ENCODE measurements at places on chromosomes 4 and X.

GRCh38 chr4:53490965-53491622 is 100.2 kb downstream of the LNX1 start:
- DNase-seq, result peak; percentile 95

- DNase-seq, result no peak
Observed at GRCh38 chrX:5051831-5052491, 1176.7 kb downstream of the NLGN4X start.

DNA sequence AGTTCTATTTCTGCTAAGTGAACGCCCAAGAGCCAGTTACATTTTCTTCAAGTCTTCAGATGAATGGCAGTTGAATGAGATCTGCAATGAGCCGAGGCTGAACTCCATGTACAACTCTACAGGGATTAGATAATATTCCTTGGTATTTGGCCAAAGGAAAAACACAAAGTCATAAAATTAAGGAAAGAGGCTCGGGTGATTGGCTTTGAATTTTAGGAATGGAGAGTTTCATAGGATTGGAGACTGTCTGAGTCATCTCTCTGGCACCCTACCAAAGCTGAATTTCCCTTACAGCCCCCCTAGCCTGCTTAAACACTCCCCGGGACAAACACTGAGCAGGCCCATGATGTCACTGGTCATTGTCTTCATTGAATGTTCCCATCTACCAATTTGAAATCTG is 188.0 kb upstream of the C1QTNF7 start:
- peak; percentile 4 for DNase-seq

- no peak for DNase-seq
Observed at GRCh38 chr4:8238515-8239053, 31.0 kb upstream of the HTRA3 start.

DNA sequence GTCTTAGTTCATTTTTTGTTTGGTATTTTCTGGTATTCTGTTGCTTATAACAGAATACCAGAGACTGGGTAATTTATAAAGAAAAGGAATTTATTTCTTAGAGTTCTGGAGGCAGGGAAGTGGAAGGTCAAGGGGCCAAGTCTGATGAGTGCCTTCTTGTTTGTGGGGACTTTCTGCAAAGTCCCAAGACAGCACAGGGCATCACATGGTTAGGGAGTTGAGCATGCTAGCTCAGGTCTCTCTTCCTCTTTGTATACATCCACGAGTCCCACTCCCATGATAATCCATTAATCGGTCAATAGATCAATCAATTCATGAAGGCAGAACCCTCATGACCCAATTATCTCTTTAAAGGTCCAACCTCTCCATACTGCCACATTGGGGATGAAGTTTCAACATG is 31.1 kb downstream of the IL13RA1 start:
- no peak for DNase-seq

DNA sequence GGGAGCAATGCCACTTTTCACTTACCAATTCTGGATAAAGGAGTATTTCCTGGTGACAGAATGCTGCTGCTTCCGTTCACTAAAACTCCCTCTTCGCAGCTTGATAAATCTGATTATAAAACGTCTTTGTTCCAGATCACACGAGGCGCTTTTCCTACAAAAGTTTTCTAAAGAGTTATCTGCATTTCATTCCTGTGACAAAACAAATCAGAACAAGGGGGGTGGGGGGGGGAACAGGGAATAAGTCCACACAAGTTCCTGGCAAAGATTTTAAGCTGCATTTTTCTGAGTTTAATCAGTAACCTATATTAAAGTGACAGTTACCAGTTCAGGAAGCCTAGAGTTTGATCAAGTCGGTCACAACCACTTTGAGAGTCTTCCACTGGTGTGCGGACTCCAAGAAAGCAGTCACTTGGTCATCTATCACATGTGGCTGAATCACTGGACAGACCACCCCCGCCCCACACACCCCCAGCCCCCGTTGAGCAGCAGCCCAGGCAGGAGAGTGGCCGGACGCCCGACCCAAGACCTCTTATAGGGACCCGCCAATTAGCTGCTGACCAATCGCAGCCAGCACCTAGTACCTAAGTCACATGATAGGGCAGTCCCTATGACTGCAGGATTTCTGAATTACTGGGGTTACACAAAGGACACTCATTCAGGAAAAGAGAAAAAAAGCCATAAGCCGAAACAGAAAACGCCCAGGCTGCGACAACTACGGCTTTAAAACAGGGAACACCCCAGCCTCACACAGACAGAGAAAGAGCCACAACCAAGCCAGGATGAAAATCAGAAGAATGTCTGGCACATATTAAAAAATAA is 569.3 kb upstream of the DIPK2B start:
- DNase-seq, result peak; percentile 87

DNA sequence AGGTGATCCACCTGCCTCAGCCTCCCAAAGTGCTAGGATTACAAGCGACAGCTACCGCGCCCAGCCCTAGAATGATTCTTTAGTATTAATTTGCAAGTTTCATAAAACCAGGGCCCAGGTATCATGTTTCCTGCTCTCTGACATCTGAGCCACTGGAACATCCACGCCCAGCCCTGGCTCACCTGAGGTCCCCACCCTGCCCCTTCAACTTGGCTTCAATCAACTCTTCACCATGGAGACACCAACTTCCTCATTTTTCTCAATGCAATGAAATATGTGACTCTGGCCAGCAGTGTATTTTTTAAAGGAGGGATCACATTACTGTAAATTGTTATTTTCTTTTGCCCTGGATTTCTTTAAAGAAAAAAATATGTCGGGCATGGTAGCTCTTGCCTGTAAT is 3.9 kb downstream of the PRSS12 start:
- peak; percentile 49 for DNase-seq

DNA sequence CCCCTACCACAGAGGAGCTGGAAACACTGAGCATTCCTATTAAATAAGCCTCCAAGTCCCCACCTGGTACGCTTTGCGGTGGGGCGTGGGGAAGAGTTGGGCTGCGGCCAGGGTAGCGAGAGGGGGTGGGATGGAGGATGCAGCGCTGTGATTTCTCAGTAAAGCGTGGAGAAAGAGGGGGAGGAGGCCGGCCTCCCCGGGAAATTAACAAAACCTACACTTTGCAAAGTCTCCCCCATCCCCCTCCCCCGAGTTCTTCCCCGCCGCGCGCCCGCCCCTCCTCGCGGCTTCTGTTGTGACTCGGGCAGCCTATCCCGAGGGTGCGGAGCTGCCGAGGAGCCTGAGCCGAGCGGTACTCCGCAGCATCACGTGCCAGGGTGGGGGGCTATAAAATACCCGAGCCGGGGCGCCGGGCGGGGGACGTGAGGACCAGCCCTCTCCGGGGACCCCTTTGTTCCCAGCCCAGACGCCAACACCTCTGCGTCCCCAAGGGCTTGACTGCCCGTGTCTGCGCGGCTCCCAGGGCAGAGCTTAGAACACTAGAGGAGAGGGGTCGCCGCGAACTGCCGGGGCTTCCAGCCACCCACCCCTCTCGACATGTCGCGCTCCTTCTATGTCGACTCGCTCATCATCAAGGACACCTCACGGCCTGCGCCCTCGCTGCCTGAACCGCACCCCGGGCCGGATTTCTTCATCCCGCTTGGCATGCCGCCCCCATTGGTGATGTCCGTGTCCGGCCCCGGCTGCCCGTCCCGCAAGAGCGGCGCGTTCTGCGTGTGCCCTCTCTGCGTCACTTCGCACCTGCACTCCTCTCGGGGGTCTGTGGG is at the start of gene GSX2:
Gene GSX2 (plus strand): TSS at position 416 of the 827 bp plus-strand sequence. CDS start 182 bp downstream, at position 598.
- peak; percentile 70 for DNase-seq

GRCh38 chrX:93259029-93259428 is 414.3 kb downstream of the NAP1L3 start:
- DNase-seq, result no peak

GRCh38 chrX:13482746-13483541 is 86.5 kb upstream of the EGFL6 start:
- DNase-seq, result no peak

GRCh38 chr4:864456-865120 is 38.7 kb upstream of the CPLX1 start:
- no peak for DNase-seq

DNA sequence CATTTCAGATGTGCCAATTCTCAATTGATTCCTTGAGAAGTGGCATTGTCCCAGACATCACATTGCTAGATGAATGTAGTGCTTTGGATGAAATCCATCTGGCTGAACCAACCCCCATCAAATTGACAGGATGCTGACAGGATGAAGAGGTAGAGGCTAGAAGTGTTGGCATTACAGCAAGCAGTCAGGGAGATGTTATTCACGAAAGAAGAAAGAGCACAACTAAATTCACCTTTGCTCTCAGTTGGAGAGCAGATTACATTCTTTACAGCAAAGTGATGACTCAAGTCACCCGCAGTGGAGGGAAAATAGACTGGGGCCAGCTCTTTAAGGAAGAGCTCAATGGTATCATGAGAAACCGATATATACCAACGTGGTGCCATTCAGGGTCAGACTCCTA is 259.6 kb downstream of the C4orf33 start:
- DNase-seq, result no peak

- DNase-seq, result no peak
Observed at GRCh38 chrX:34144246-34144645, 12.1 kb upstream of the FAM47A start.

DNA sequence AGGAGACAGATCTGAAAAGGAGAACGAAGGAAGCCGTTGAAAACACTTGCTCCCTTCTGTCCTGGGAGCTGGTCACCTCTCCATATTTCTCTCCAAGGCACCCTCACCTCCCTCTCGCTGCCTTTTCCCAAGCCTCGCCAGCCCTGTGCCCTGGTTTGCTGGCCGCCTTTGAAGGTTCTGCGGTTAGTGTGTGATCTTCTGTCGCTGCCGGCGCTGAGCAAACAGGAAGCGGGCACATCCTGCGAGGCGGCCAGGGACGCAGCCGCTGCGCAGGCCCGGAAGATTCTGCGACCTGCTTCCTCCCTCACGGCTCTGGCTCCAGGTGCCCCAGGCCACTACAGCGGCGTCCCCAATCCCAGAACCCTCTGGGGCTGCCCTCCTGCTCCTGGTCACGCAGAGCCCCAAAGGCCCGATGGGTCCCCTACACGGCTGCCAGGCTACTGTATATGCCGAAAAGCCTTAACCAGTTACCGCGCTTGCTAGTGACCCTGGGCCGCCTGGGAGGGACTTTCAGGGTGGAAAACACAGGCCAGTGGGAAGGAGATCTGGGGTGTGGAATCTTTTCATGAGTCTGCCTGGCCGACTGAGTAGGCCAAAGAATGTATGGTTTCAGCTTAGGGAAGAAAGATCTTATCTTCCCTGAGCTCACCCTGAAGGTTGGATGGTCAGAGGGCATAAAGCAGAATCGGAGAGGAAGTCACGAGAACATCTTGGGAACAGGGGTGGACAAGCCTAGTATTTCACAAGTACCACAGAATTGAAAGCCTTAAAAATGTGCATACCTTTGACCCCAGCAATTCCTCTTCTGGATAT is 2.3 kb upstream of the SASH3 start:
- no peak for DNase-seq

- no peak for DNase-seq
Observed at GRCh38 chr4:7240306-7240705, 48.0 kb downstream of the SORCS2 start.

- peak; percentile 58 for DNase-seq
Observed at GRCh38 chr4:139085141-139085540, 69.6 kb downstream of the NOCT start.

GRCh38 chrX:7220121-7220520 is 72.2 kb upstream of the PUDP start:
- no peak for DNase-seq

- peak; percentile 42 for DNase-seq
Observed at GRCh38 chr4:166252487-166253402, 379.7 kb downstream of the TLL1 start.

GRCh38 chr4:48546336-48546735 is 56.3 kb downstream of the ZAR1 start:
- peak; percentile 73 for DNase-seq

- peak; percentile 32 for DNase-seq
Observed at GRCh38 chrX:102995316-102995715, 58.2 kb downstream of the RAB40AL start.

GRCh38 chr4:81607950-81608349 is 136.2 kb upstream of the RASGEF1B start:
- no peak for DNase-seq

DNA sequence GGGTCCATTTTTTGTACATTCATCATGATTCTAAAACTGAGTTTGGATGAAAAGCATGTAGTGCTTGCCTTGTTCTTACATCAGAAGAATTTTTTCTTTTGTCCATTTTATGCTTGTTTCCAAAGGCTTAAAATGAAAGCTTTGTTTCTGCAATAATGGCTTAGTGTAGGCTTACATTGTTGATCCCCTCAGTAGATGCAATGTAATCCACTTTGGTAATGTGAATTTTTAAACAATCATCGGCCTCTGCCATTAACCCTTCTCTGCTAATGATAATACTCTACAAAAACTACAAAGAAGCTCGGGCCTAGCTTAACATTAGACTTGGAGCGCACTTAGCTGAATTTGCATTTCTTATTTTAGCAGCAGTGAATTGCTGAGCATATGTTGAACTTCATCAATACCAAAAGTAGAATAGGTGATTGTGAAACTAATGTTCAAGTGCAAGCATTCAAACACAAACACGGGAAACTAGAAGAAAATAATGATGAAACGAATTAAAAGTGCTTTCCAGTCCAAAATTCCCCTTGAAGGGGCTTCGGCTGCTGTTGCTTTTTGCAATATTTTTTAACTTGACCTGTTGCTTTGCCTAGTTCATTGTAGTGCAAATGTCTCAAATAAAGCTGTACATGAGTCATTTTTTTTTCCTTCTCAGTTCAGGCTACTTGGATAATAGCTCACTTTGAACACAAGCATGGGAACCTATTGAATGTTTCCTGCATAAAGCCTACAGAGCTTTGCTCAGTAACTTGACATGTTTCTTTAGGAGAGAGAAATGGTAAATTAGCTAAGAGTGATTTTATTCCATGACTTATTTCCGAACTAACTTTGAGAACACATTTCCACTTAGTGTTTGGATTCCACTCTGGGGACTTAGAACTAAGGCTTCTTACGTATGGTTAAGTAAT is 66.5 kb downstream of the SLIT2 start:
- DNase-seq, result peak; percentile 66

DNA sequence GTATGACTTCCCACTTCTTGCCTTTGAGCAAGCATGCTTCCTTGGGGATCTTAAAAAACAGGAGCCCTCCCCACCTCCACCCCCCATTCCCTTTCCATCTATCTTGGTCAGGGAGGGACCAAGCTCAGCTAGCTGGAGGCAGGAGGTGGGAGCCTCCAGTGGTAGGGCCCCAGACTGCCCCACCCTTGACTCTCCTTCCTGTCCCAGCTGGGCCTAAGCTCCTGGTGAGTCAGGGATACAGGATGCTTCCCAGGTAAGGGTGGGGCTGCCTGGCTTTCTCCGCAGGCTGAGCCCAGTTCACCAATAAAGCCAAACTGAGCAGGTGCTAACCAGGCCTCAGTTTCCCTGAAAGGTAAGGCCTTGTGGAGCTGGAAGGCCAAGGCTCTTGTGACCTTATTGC is 15.2 kb downstream of the EFNB1 start:
- no peak for DNase-seq

- no peak for DNase-seq
Observed at GRCh38 chr4:174521800-174522182, 497 bp downstream of the HPGD start.

DNA sequence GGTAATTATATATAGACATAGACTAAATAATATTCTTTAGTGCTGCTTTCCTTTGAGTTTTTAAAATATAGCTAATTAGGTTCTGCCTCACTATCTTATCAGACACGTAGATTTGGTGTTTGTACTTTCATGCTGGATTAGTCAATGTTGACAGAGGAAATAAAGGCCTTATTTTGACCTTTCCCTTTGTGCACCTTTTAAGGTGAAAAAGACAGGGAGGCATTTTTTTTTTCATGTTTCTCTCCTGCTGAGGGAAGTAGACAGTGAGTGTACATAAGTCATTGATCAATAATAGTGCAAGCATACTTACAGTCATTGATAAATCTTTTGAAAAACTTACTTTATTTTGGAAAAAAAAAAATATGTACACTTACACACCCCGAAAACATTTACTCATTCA is 467.8 kb downstream of the GRXCR1 start:
- DNase-seq, result no peak

- DNase-seq, result no peak
Observed at GRCh38 chrX:9659571-9660195, 106.0 kb downstream of the GPR143 start.

Measured in adipocyte (in vitro differentiated cells).